ENCODE measurements at places on chromosomes 7 and 10.

DNA sequence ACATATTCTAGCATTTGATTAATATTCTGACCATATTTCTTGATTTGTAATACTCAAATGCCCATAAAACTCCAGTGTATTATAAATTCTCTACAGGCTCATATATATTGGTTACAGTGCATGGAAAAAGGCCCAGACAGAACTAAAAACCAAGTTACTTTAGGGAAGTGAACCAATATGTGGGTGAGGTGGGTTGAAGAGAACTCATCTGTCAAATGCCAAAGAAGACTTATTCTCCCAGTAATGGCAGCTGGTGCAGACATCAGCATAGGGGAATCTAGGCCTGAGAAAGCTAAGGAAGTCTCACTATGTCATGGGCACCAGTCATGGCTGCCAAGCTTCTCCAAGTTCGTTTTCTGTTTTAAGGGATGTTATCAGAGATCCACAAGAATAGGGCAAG lies 30.6 kb downstream of the ZNF248 start:
- no peak for DNase-seq

GRCh38 chr10:99057936-99058690 lies 177.5 kb downstream of the HPSE2 start:
- no peak for DNase-seq

DNA sequence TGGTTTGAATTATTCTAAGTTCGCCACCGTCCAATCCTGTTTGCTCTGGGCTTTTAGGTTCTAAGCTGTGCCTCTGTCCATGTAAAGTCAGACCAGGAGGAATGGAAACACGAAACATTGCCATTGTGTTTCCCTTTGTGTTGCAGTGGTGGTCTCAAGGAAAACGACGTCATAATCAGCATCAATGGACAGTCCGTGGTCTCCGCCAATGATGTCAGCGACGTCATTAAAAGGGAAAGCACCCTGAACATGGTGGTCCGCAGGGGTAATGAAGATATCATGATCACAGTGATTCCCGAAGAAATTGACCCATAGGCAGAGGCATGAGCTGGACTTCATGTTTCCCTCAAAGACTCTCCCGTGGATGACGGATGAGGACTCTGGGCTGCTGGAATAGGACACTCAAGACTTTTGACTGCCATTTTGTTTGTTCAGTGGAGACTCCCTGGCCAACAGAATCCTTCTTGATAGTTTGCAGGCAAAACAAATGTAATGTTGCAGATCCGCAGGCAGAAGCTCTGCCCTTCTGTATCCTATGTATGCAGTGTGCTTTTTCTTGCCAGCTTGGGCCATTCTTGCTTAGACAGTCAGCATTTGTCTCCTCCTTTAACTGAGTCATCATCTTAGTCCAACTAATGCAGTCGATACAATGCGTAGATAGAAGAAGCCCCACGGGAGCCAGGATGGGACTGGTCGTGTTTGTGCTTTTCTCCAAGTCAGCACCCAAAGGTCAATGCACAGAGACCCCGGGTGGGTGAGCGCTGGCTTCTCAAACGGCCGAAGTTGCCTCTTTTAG lies 46.3 kb upstream of the DMBT1 start:
- no peak for DNase-seq

GRCh38 chr7:154915600-154915999 lies 87.3 kb downstream of the PAXIP1 start:
- DNase-seq = no peak

GRCh38 chr10:85012305-85012704 lies 683.9 kb downstream of the CCSER2 start:
- DNase-seq = no peak

DNA sequence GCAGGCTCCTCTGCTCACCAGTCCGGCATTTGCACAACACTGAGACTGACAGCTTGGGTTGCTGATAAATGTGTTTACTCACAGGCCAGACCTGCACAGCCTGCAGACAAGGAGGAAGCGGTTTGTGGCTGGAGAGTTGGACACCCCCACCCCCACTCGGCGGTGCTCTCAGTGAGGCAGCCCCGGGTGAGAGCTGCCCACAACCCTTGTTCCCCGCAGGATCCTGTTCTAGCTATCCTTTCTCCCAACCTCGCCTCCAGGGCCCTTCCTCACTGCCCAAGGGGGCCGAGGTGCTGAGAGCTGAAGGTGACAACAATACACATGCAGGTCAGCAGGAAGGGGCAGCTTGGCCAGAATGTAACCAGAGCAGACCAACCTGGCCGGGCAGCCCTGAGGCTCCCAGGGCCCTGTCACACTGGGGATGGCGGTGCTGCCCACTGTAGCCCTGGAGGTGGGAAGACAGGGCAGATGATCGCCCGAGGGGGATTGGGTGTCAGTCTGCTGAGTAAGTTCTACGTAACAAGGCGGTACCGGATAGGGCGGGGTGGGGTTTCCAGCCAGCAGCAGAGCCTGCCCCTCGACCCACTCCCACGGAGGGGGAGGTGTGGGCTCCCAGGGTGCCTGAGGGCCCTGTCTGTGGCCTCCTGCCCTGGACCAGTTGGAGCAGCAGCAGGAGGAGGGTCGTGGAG lies 2.1 kb upstream of the ADAM8 start:
- DNase-seq = no peak

DNA sequence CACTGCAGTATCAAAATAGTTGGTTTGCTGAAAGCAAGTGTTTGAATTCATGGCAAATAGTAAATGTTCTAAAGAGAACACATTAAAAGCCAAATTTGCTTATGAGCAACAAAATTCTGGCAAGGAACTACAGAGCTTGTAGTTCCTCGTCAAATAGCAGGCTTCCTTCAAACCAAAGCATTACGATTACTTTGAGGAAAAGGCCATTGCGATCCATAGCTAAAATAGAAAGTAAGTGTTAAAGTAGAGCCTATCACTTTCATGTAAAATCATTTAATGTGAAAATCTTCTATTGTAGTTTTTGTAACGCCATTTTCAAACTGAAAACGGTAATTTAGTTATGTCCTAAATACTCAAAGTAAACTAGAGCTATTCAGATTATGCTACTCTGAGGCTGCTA lies 20.1 kb downstream of the CACNA2D1 start:
- no peak for DNase-seq

GRCh38 chr10:34423673-34424625 lies 391.1 kb downstream of the PARD3 start:
- DNase-seq = no peak

GRCh38 chr7:31027161-31027965 lies 24.7 kb upstream of the ADCYAP1R1 start:
- DNase-seq = no peak

- no peak for DNase-seq
Observed at GRCh38 chr10:62083412-62084267, 182.1 kb downstream of the ARID5B start.

GRCh38 chr10:69223028-69223342 lies 2.9 kb downstream of the HKDC1 start:
- DNase-seq = no peak

GRCh38 chr7:28078036-28078901 lies 102.3 kb downstream of the JAZF1 start:
- peak; percentile 75 for DNase-seq
